NCI-H1105 (cell line): ENCODE measurements at places on chromosomes 7 and 10.
A peak's percentile ranks its signal among the peaks of the same experiment; 100 is the strongest.

DNA sequence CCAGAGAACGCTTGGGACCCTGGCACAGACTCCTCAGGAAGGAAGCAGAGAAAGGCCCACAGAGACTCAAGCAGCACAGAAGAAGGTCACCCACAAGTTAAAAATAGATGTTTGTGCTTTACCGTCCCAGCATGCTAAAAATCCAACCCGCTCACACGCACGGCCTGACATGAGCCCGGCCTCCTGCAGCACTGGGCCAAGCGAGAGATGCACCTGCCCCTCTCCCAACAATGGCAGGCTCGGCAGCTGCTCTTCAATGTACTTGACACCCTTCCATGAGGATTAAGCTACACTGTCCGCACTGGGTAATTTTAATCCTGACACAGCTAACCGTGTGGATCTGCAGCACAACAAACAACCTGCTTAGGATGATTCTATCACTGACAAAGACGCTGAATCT lies 9.3 kb downstream of the DIP2C start:
- peak; percentile 36 for DNase-seq

DNA sequence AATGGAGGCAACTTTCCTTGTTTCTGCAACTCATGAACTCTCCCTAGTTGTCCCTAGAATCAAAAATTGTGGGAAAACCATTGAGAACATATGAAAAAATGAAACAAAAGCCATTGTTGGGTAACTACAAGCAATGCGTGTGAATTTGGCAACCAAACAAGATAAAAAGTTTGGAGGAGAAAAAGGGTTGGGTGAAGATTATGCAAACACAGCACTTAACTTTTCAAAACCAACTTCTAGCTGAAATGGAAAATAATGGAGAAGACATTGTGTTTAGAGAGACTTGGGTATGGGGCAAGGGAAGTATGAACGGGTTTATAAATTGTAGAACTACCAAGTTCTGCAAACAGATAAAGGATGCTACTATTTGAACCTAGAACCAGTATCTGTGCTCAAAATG lies 89.0 kb upstream of the SVIL start:
- no peak for DNase-seq

GRCh38 chr10:34141032-34141680 lies 673.9 kb downstream of the PARD3 start:
- no peak for DNase-seq

GRCh38 chr7:158257001-158257400 lies 330.6 kb downstream of the PTPRN2 start:
- no peak for DNase-seq

GRCh38 chr7:46133072-46133471 lies 212.0 kb upstream of the IGFBP3 start:
- no peak for DNase-seq

- no peak for DNase-seq
These were observed 566.5 kb downstream of the ATRNL1 start for GRCh38 chr10:115659616-115660015.

GRCh38 chr7:99120501-99120900 lies 23.4 kb downstream of the SMURF1 start:
- DNase-seq = no peak

DNA sequence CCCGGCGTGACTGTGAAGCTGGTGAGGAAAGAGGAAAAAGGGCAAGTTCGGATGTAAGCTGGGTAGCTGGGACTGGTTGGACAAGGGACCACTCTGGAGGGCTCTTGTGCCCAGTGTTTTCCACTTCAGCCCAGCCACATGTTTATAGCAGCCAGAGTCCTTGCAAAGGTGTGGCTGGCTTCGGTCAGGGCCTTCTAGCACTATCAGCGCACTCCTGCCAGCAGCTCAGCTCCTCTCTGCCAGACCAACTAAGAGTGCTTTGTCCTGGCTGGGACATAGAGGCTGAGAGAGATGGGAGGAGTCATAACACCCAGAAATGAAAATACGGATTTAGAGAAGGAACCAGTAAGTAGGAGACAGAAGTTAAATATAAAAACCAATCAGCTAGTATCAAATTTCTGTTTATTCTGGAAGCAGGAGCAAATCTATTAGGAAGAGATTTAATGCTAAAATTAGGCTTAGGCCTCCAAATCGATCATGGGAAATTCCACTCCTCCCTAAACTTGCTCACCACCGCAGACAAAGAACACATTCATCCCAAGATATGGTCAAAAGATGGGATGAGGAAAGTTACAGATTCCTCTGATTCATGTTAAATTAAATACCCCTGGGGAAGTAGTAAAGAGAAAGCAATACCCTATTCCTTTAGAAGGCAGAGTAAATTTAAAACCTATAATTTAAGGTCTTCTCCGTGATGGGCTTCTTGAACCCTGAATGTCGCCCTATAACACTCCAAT lies 135.0 kb downstream of the RALA start:
- no peak for DNase-seq

- DNase-seq = no peak
These were observed at the start of gene CALCR for GRCh38 chr7:93574646-93575554. Gene CALCR (minus strand): TSS chr7:93574724. CDS start chr7:93486981, 87,743 bp downstream.

DNA sequence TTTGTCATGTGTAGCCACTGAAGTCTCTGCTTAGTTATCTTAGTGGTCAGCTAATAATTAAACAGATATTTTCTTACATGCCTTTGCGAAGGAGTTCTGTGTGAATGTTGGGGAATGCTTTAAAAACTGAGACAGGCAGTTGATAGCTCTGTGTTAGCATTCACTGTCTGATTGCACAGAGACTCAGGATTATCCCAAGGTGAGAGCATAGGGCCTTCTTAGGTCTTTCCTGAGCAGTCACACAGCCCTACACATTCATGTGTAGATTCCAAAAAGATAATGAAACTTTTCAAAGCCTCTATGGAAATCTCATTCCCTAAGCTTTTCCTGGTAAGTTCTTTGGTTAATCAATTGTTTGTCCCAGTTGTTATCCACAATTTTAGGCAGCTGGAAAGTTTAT lies 67.7 kb downstream of the CASD1 start:
- no peak for DNase-seq

- no peak for DNase-seq
These were observed 76.6 kb upstream of the HGF start for GRCh38 chr7:81846398-81846797.

GRCh38 chr10:1454951-1455350 lies 282.4 kb downstream of the ADARB2 start:
- DNase-seq = peak; percentile 56

- no peak for DNase-seq
These were observed at the start of gene SRGN for GRCh38 chr10:69087590-69088470. Gene SRGN (plus strand): TSS chr10:69088103. CDS start chr10:69088158, 55 bp downstream.

DNA sequence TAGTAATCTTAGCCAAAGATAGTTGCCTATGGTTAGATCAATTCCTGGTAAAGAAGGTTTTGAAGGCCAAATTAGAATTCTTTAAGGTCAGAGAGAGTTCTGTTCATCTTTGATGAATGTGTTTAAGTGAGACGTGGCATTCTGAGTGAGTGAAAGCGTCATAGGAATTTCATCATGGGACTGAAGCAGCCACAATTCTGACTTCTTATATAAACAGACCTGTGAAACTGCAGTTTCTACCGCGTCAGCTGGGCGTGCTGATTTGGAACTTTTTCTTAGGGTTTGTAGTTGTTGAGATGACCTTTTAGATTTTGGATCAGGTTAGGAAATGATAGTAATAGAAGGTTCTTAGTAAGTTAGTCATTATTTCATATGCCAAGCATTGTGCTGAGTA lies 103.8 kb downstream of the CNNM2 start:
- no peak for DNase-seq

- DNase-seq = no peak
These were observed 18.0 kb downstream of the ADAP1 start for GRCh38 chr7:936386-937054.

- no peak for DNase-seq
These were observed 160.6 kb downstream of the FGFR2 start for GRCh38 chr10:121437596-121437995.

GRCh38 chr7:14233076-14233867 lies 243.8 kb upstream of the ETV1 start:
- no peak for DNase-seq

GRCh38 chr10:103232131-103232673 lies 13.5 kb upstream of the RPEL1 start:
- no peak for DNase-seq

GRCh38 chr10:19651549-19651948 lies 164.7 kb upstream of the PLXDC2 start:
- no peak for DNase-seq
